ENCODE measurements at places on chromosomes 1 and 21.

- DNase-seq = no peak
These were observed 72.0 kb downstream of the ST6GALNAC5 start for GRCh38 chr1:76939050-76939816.

DNA sequence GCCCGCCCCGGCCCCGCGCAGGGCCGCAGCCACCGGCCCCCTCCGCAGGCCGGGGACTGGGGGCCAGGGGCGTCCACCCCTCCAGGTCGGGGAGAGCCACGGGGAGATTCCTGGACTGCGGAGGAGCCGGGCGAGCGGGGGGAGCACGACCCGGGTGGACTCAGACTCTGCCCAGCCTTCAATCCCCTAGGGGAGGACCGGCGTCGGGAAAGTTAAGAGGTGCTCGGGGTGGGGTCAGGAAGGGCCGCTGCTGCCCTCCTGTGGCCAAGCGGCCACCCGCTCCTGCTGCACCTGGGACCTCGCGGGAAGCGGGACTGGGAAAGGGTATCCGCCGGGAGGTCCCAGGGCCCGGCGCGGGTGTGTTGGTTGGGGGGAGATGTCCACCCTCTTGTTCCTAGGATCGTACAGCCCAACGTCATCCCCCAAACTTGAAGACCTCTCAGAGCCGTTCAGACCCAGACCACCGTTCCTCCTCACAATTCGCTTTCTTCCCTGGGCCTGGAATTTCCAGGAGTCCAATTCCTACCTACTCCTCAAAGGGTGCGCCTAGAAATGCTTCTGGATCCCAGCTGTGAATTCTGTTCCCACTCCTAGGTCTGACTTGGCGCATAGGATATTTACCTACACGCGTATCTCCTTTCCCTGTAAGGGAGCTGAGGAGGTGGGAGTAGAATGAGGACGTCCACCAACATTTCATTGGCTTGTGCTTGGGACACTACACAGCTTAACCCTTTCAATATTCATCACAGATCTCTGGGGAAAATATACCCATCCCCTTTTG lies 484 bp upstream of the RHOC start:
- DNase-seq = peak; percentile 79

DNA sequence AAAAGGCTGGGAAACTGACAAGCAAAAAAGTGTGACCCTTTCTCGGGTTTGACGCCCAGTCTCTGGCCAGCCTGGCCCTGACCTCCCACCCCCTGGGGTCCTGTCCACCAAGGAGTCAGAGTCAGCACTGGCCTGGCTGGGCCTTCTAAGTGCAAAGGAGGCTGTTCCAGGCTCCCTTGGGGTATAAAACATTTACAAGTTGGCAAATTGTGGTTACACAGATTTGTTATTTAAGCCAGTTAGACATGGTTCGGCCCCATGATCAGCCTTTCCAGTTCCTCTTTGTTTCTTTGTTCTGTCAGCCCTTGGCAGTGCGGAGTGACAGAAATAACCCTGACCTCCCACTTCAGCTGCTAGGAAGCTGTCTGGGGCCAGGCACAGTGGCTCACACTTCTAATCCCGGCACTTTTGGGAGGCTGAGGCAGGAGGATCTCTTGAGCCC lies 161.6 kb upstream of the RAB4A start:
- DNase-seq = peak; percentile 66

DNA sequence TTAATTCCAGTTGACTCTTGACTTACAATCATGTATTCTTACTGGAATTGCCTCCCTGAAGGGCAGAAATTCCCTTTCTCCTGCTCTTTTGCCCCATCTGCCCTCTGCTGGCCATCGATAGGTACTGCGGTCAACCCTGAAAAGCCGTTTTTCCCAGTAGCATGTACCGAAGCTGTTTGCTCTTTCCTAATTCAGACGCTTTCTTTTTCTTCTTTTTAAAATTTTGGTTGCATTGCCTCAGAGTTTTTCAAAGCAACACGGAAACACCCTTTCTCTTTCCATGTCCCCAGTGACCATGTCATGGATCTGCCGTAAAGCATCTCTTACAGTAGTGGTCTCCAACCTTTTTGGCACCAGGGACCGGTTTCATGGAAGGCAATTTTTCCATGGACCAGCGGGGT lies 164.2 kb upstream of the C1orf21 start:
- DNase-seq = peak; percentile 39

DNA sequence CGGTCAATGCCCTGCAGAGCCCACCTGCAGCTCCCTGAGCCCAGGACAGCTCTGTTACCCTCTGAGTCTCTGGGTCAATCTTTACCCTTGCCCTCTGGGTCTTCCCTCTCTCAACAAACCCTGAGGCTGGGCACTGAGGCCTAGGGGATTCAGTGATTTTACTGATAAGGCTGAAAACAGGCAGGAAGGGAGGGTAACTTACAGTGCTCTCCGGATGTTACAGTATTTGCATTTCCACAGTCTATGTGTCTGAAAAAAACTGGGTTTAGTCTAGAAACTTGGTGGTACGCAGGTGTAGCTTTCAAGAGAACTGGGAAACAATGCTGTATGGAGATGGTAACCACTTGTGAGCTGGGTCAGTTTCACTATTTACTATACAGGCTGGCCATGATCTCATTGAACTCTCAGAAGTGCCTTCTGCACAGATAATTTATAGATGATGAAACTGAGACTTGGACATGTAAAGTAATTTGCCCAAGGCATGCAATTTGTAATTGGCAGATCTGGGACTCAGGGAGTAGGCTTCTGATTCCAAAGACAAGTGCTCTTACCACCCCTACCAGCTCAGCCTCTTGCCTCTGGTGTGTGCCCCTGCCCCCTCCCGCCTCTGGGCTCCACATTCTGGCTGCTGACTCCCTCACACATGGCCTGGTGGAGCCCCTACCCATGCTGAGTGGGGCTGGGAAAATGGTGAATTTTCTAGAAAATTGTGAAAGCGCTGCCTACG lies 48.8 kb downstream of the TENT5C start:
- peak; percentile 95 for DNase-seq

GRCh38 chr1:154832384-154832783 lies 37.7 kb downstream of the KCNN3 start:
- DNase-seq = no peak

- peak; percentile 81 for DNase-seq
These were observed 53.8 kb downstream of the PLPP3 start for GRCh38 chr1:56525489-56526041.

DNA sequence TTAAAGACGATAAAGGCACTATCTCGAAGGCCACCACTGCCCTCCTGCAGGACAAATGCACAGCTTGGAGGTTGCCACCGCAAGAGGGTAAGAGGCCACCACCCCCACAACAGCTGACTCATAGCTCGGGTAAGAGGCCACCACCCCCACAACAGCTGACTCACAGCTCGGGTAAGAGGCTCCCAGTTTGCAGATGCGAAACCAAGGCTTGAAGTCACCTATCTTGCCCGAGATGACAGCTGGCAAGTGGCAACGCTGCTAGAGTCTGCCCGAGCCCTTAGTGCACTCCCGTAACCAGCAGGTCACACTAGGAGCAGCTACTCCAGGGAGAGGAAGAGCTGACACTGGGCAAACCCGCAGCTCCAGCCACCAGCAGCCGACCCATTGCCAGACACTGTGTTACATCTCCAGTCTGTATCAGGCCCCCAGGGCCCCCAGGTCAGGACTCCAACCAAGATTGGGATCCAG lies 17.1 kb upstream of the SPSB1 start:
- DNase-seq = peak; percentile 34

- DNase-seq = no peak
These were observed 73.3 kb upstream of the SLC44A3 start for GRCh38 chr1:94746635-94747525.

GRCh38 chr1:199272628-199273086 lies 633.8 kb downstream of the PTPRC start:
- DNase-seq = no peak

DNA sequence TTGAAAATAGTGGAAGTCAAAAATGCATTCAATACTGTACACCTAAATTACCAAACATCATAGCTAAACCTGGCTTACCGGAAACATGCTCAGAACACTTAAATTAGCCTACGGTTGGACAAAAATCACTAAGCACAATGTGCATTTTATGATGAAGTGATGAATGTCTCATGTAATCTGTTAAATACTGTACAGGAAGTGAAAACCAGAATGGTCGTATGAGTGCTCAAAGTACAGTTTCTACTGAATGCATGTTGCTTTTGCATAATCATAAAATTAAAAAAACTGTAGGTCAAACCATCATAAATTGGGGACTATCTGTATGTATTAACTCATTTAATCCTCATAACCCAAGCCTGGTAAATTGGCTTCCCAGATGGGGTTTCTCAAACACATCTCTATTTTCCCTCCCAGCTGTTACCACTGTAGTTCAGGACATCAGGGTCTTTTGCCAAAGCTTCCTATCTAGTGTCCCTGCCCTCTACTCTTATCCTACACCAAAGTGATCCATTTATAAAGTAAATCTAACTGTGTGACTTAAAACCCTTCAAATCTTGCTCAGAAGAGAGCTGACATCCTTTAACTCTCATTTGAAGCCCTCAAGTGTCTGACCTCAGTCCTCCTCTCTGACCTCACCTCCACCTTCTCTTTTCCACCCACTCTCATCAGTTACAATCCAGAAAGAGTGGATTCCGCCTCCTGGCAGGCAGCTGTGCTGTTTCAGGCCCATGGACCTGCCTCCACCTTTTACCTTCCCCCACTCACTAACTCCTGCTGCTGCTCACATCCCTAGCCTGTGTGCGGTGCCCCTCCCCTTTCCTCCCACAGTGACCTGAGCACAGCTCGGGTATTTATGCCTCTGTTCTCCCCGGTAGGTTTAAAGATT lies 356.4 kb upstream of the ST6GALNAC5 start:
- no peak for DNase-seq

- no peak for DNase-seq
These were observed 9.4 kb downstream of the PRXL2B start for GRCh38 chr1:2595812-2596529.

DNA sequence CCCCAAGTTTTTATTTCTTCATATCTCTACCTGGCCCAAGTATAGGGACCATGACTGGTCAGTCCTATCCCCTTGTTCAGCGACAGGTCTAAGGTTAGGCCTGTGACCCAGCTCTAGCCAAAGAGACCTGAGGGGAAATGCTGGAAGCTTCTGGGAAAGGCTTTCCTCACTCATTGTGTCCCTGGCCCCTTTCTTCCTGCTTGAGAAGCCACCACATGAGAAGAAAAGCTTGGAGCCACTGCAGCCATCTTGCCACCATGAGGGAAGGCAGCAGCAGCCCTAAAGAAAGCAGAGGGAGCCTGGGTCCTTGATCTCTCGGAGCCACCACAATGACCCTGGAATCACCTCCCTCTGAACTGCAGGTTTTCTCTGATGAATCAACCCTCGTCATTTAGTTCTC lies 43.4 kb downstream of the ATF3 start:
- no peak for DNase-seq

DNA sequence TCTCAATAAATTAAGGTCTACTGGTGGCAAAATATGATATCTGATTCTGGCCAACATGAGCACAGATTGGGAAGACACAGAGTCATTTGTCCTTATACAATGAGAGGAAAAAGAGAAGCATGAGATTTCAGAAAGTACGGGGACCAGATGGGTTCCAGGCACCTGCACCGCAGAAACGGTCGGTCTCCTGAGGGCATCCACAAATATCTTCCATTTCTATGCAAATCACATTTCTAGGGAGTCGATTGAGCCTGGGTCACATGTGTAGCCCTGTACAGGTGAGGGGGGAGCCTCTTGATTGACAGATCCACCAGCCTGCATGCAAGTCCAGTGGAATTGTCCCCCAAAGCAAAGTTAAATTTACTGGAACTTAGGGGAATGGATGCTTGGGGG lies 415.6 kb downstream of the NPHP4 start:
- DNase-seq = peak; percentile 1

DNA sequence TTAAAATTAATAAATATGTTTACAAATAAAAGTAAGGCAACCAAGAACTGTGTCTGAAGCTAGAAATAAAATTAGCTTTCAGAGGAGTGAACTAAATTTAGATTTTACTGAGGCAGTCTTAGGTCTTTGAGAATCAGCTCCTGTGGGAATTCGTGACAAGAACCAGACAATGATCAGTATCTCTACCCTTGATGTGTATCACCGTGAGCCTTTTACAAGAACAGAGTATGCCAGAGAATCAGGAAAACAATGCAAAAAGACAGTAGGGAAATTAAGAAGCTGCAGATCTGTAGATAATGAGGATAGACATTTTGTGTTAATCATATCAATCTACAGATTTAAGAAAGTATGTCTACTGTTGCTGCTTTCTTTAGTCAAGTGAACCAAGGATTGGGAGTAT lies 351.0 kb downstream of the COL11A1 start:
- no peak for DNase-seq

DNA sequence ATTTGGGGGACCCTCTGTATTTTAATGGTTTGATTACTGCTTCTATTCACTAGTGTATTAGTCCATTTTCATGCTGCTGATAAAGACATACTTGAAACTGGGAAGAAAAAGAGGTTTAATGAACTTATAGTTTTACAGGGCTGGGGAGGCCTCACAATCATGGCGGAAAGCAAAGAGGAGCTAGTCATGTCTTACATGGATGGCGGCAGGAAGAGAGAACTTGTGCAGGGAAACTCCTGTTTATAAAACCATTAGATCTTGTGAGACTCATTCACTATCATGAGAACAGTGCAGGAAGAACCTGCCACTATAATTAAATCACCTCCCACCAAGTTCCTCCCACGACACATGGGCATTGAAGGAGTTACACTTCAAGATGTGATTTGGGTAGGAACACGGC lies 464.5 kb upstream of the RGS18 start:
- no peak for DNase-seq

DNA sequence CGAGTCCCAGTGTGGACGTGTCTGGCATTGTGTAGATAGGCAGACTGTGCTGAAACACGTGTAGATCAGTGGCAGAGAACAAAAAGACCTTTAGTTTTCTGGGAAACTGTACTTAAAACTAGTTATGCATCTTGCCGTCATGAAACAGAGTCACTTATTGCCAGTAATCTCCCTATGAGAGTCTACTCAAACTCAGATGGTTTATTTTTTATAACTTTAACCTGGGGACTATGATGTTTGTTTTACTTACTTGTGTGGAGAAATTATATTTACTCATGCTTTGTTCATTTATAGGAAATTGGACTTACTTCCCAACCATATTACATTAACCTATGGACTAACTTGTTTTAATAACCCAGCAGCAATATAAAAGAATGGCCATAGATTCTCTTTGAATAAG lies 54.1 kb upstream of the ABCG1 start:
- DNase-seq = no peak

DNA sequence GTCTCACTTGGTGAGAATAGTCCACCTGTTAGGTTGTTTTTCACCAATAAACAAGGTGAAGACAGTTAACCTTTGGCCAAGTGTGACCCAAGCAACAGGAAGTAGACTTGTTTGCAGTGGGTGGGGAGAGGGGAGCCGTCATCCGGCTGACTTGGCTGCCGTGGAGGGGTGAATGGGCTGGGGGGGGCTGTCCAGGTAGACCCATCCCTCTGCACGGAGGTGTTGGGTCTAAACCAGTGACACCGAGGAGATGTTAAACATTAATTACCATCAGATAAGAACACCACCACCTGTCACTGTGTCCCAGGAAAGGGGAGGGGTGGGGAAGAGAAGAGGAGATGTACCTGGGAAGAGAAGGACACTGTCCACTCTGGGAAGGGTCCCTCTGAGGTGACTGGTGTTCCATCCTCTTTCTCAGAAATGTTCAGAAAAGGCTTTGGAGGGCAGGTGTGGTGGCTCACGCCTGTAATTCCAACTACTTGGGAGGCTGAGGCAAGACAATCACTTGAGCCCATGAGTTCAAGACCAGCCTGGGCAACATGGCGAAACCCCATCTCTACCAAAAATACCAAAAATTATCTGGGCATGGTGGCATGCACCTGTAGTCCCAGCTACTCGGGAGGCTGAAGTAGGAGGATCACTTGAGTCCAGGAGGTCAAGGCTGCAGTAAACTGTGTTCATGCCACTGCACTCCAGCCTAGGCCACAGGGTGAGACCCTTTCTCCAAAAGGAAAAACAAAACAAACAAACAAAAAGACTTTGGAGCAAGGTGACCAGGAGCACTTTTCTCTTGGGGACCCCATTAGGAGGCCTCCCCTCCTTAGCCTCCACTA lies 6.7 kb upstream of the MYOM3 start:
- peak; percentile 11 for DNase-seq

All from OCI-LY7 (cell line).